ENCODE measurements at places on chromosomes 16 and 17.

DNA sequence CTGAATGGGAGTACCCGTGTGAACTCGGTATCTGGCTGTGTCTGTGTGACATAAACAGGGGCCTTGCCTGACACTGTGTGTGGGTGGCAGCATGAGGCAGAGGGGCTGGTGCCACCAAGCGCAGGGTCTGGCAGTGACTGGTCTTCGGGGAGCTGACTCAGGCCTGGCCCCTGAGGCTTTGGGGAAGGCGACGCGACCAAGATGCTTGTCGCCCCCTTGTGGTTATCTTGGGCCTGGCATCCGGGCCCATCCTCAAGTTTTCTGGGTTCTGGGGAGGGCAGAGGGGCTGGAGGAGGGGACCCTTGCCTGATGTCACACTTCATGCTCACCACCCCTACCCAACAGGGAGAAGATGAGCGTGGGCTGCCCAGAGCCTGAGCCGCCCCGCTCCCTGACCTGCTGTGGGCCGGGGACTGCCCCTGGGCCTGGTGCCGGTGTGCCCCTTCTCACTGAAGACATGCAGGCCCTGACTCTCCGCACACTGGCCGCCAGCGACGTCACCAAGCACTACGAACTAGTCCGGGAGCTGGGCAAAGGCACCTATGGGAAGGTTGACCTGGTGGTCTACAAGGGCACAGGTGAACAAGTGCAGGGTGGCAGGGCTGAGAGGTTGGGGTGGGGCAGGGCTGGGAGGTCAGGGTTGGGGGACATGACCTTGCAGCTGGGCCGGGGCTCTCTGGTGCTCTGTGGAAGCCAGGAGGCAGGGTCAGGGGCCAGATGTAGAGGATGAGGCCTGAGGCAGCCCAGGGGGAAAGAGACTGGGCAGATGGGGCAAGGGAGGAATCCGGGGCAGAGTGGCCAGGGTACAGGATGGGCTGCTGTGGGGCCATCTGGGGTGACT lies 24.9 kb downstream of the SBK1 start:
- peak; percentile 77 for DNase-seq

- peak; percentile 92 for DNase-seq
Measured at GRCh38 chr16:30409125-30410060, 2.0 kb downstream of the ZNF771 start.

GRCh38 chr17:68580236-68580770 lies 20.9 kb downstream of the FAM20A start:
- DNase-seq, result no peak

- no peak for DNase-seq
Measured at GRCh38 chr17:80843741-80844156, 147.9 kb upstream of the CHMP6 start.

DNA sequence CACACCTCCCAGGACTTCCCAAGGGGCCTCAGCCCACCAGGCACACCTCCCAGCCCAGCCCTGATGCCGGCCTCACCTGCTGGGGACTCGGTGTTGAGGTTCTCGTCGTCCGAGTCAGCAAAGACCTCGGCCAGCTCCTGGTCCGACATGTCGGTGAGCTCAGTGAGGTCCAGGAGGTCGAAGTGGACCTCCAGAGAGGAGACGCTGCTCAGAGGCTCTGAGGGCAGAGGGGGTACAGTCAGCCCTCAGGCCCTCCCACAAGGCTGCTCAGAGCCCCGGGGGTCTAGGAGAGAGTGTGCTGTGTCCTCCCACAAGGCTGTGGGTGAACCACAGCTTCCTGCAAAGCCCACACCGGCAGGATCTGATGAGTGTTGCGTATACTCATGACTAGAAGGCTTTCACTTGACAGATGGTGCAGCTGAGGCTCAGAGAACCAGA lies 10.5 kb downstream of the DBNDD1 start:
- DNase-seq, result peak; percentile 33

DNA sequence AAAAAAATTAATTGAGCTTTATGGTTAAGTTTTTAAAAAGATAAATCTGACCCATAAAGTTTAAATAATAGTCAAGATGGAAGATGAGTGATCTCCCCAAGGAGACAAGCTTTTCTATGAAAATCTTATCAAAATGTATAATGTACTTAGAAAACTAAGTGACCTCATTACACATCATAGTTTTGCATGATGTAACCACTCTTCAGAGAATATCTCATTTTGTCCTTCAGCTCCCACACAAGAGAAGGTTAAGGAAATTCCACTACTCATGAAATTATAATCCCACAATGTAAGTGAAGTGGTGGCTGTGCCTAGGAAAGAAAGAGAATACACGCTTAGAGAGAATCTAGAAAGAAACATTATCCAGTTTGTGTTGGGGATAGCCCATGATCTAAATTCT lies 14.3 kb downstream of the STAT3 start:
- DNase-seq, result no peak

DNA sequence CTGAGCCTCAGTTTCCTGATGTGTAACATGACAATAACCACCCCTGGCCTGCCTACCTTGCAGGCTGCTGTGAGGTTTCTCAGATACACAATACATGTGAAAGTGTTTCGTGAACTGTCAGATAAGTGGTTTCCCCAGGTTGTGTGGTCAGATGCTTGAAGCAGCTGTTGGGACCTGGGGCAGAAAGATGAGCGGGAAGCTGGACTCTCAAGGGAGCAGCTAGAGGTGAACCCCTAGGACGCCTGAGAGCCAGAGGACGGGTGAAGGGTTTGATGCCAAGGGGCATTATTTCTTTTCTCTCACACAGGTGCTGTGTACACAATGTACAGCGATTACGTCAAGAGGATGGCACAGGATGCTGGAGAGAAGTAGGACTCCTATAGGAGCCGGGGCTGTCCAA lies 2.3 kb downstream of the HIGD1B start:
- DNase-seq, result no peak

DNA sequence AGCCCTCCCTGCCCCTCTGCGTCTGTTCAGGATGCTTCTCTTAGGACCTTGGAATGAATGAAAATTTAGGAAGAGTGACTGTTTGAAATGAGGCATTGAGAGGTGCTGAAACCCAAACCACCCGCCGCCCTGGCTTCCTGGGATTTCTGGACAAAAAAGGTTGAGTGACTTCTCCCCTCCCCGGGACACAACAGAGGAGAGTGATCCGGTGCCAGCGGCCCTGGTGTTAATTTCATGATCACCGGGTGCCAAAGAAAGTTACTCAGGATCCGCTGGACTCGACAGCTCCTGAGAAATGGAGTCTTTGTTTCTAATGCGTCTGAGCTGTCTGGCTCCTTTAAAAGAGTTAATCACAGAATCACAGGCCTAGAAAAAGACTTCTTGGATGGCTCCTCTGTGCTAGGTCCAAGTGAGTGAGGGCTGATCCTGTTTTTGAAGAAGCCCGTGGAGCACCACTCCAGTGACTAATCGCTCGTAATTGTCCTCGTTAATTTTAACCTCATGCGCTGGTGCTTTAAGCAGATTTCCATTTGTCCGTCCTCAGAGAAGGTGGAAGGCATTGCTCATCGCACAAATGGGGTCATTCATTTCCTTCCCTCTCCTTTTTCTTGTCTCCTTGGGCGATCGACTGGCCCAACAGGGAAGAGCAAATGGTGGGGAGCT lies 144.4 kb upstream of the ZFHX3 start:
- DNase-seq, result no peak

- no peak for DNase-seq
Measured at GRCh38 chr17:74387365-74388218, 20.3 kb downstream of the GPR142 start.

DNA sequence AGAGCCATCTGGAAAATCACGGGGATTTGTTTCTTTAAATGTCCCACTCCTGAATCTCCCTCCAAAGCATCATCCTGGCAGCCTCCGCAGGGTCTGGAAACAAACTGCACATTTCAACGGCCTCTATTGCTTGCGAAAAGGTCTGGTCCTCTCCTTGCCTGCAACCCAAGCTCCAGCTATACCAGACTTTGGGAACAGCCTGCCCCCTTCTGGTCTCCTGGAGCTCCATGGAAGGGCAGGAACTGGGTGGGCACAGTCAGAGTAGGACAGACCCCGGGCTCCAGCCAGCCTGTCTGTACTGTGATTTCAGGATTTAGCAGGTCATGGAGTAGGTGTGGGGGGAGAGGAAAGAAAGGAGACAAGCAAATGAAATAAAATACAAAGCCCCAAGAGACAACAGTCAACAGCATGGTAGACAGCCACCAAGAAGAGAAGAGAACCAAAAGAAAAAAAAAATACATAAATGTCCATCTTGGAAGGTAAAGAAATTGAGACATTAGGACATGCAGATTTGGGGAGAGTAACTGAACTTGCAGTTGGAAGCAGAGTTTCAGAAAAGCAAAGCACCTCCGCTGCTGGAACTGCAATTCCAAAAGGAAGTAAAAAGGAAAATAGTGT lies 2.7 kb downstream of the XYLT1 start:
- DNase-seq, result no peak

- no peak for DNase-seq
Measured at GRCh38 chr16:2500430-2500917, 13.3 kb upstream of the ATP6V0C start.

DNA sequence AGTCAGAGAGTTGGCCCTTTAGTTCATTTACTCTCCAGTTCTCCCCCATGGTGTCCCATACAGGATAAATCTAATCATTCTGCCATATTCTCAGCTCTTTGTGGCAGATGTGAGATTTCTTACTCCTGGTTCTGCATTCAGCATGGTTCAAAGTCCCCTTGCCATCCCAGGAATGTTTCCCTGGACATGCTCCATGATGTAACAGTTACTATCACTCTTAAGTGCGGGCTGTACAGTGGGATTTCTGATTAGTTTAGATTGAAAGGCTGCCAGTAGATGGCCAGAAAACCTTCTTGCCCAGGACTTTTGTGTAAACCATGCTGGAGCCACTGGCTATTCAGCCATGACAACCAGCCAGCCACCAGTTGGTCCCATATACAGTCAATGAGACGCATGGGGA lies 10.4 kb downstream of the KRT37 start:
- no peak for DNase-seq

- DNase-seq, result no peak
Measured at GRCh38 chr17:32185875-32186274, 43.6 kb downstream of the RHOT1 start.

Data from stimulated activated CD4-positive, alpha-beta T cell treated with anti-CD3 and anti-CD28 coated beads, Interleukin-2, amount 100 ng/mL, for 48 hours (primary cell).